Activated CD8-positive, alpha-beta T cell treated with anti-CD3 and anti-CD28 coated beads for 36 hours (primary cell): ENCODE measurements at places on chromosomes 1 and 21.

DNA sequence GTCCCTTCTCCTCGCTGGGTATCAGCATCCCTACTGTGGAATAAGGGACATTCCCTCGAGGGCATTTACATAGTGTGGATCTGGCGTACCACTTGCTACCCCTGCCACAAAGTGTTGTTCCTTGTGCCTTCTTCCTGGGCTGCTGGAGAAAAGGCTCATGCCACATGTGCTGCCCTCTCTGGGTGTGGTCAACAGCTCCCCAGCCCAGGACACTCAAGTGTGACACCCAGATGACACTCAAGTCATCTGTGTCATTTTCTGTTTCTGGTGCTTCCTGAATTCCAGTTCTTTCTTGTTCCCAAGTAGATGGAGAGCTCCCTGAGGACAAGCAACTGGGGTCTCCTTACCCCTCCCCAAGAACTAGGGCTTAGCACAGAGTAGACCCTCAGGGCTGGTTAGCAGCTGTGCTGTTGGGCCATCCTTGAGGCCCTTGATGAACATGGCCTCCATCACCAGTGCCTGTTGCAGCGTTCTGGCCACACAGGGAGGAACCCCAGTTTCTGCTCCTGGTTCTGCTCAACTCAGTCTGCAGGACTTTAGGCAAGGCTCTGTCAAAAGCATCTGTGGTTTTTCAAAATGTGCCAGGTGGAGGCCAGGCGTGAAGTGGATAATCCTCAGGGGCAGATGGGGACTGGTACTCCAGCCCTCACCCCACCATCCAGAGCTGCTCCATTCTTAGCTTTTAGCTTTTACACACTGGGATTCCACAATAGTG, 49.0 kb upstream of the CLIC4 start:
- H3K4me3 ChIP-seq = no peak overlapping the region
- no peaks in the 10 kb centered on the region for H3K4me1 ChIP-seq
- no peaks in the 10 kb centered on the region for H3K36me3 ChIP-seq
- H3K27ac ChIP-seq = no peak overlapping the region
- H3K27me3 ChIP-seq = no peaks in the 10 kb centered on the region
- DNase-seq = no peak

DNA sequence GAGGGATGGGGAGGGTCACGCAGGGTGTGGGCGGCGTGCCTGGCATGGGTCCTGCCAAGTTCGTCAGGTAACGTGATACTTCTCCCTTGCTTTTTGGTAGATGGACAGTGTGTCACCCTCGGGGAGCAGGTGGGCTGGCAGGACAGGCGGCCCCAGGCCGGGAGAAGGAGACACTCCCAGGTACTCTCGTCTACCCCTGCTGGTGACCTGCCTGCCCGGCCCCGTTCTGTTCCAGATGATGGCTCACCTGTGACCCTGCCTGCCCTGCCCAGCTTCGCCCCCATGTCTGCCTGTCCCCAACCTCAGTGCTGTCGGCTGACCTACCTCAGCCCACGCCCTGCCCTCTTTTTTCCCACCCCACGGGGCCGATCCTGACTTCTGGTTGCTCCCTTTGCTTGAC, 144.7 kb downstream of the PCBP3 start:
- H3K36me3 ChIP-seq = no peaks in the 10 kb centered on the region
- H3K4me1 ChIP-seq = no peaks in the 10 kb centered on the region
- DNase-seq = no peak
- H3K27me3 ChIP-seq = no peaks in the 10 kb centered on the region
- H3K4me3 ChIP-seq = no peak overlapping the region

GRCh38 chr1:185907246-185907645, 173.1 kb downstream of the HMCN1 start:
- H3K4me1 ChIP-seq = no peaks in the 10 kb centered on the region
- no peaks in the 10 kb centered on the region for H3K36me3 ChIP-seq
- H3K27ac ChIP-seq = no peak overlapping the region
- H3K27me3 ChIP-seq = no peaks in the 10 kb centered on the region
- no peak for DNase-seq

DNA sequence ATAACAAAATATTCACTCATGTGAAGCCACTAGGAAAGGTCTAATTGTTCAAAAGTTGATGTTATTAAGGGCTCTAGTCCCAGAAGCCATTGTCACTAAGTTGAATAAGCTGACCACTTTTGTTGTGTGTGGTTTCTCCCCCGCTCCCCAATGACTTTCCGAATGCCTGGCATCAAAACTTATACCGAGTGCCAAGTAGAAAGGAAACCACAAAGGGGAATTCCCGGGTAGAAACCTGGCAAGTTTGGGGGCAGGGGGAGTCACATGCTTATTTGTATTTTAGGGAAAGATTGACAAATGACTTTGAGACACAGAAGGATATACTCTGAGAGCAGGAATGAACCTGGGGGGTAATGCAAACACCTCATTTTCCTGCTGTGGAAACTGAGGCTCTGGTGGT, 154.1 kb downstream of the TGFBR3 start:
- H3K4me1 ChIP-seq = peaks cover 41% of the 10 kb centered on the region
- H3K4me3 ChIP-seq = peak overlapping the region; percentile 26
- peak overlapping the region; percentile 59 for H3K27ac ChIP-seq
- H3K27me3 ChIP-seq = no peaks in the 10 kb centered on the region
- peak; percentile 79 for DNase-seq
- H3K36me3 ChIP-seq = peaks cover 3% of the 10 kb centered on the region

DNA sequence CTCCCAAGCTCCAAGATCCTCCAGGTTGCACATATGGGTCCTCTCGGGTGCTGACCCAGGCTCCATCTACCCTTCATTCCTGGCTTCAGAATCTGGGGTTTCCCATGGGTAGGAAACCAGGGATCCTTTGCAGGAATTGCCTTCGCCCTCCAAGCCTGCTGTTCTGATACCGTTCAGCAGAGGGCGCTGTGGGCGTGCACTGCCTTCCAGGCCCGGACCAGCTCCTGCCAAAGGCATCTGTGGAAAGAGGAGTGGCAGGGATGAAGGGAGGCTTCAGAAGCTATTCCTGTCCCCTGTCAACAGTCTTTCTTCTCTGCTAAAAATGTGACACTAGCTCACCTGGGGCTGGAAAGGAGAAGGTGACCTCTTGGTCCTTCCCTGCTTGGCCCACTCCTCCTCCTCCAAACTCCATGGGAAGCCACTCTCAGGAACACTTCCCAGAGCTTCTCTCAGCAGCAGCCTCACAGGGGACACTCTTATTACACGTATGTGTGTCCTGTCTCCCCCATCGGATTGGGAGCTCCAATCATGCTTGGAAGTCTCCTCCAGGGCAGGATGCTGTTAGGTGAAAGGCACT, 71.2 kb downstream of the VWA5B1 start:
- no peak overlapping the region for H3K4me3 ChIP-seq
- peaks cover 12% of the 10 kb centered on the region for H3K4me1 ChIP-seq
- peak; percentile 47 for DNase-seq
- no peaks in the 10 kb centered on the region for H3K36me3 ChIP-seq

DNA sequence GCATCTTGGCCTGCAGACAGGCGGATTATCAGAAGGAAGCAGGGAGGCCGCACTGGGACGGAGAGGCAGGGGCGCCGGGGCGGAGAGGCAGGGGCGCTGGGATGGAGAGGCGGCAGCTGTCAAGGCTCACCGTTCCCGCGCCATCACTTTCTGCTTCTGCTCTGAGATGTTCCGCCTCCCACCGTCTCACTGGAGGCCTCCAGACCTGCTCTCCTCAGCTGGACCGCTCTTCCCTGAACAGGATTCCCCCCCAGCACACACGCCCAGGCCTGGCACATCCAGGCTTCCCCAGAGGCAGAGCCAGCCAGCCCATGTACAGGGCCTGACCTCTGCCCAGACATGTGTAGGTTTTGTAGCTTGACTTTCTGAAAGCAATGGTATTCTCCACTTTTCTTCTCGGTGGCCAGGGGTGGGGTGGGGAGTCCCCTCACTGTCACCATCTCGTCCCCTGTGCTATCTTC, 84.1 kb downstream of the RIPK4 start:
- H3K36me3 ChIP-seq = no peaks in the 10 kb centered on the region
- no peak overlapping the region for H3K4me3 ChIP-seq
- no peak overlapping the region for H3K27ac ChIP-seq
- no peak for DNase-seq

GRCh38 chr21:34143685-34144182, 70.4 kb downstream of the MRPS6 start:
- H3K4me3 ChIP-seq = no peak overlapping the region
- H3K36me3 ChIP-seq = peaks cover 70% of the 10 kb centered on the region
- no peak for DNase-seq
- H3K4me1 ChIP-seq = peaks cover 20% of the 10 kb centered on the region
- no peak overlapping the region for H3K27ac ChIP-seq

- H3K27me3 ChIP-seq = no peaks in the 10 kb centered on the region
- H3K4me3 ChIP-seq = no peak overlapping the region
- H3K4me1 ChIP-seq = no peaks in the 10 kb centered on the region
- H3K27ac ChIP-seq = no peak overlapping the region
These were observed 307.3 kb downstream of the PTPRU start for GRCh38 chr1:29543586-29543985.

- no peak overlapping the region for H3K4me3 ChIP-seq
- peak; percentile 58 for DNase-seq
- peaks cover 20% of the 10 kb centered on the region for H3K4me1 ChIP-seq
These were observed 106.5 kb downstream of the HLCS start for GRCh38 chr21:36859744-36860501.

GRCh38 chr21:42844411-42845113, 34.8 kb downstream of the WDR4 start:
- H3K4me3 ChIP-seq = no peak overlapping the region
- no peaks in the 10 kb centered on the region for H3K27me3 ChIP-seq
- H3K4me1 ChIP-seq = peaks cover 8% of the 10 kb centered on the region
- DNase-seq = no peak
- H3K36me3 ChIP-seq = peaks cover 53% of the 10 kb centered on the region
- no peak overlapping the region for H3K27ac ChIP-seq

- no peaks in the 10 kb centered on the region for H3K4me1 ChIP-seq
- no peak for DNase-seq
- no peaks in the 10 kb centered on the region for H3K27me3 ChIP-seq
- no peak overlapping the region for H3K27ac ChIP-seq
These were observed 38.8 kb downstream of the PARP1 start for GRCh38 chr1:226369110-226369509.

DNA sequence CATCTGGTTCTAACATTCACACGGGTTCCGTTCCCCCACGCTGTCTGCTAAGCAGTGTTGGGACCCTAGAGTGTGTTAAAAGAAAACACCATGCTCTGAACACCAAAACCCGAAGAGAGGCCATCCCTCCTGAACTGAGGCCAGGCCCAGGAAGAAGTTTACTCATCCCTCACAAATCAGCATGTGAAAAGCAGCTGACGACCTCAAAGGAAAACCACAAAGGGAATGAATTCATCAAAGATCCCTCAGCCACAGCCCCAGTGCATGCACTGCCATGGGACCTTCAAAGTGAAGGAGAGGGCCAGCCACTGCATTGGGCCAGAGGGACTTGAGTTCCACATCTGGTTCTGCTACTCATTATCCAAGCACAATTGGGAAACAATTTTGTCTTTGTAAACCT, 7.0 kb upstream of the PSEN2 start:
- peaks cover 7% of the 10 kb centered on the region for H3K27me3 ChIP-seq
- DNase-seq = no peak
- peaks cover 11% of the 10 kb centered on the region for H3K4me1 ChIP-seq
- no peak overlapping the region for H3K27ac ChIP-seq

- peaks cover 2% of the 10 kb centered on the region for H3K27me3 ChIP-seq
- no peak for DNase-seq
- no peaks in the 10 kb centered on the region for H3K36me3 ChIP-seq
- peaks cover 30% of the 10 kb centered on the region for H3K4me1 ChIP-seq
- H3K27ac ChIP-seq = no peak overlapping the region
These were observed 31.3 kb upstream of the LRIG2 start for GRCh38 chr1:113041569-113042284.

GRCh38 chr1:39046613-39047210, 20.6 kb downstream of the NDUFS5 start:
- peaks cover 7% of the 10 kb centered on the region for H3K36me3 ChIP-seq
- DNase-seq = no peak
- no peak overlapping the region for H3K27ac ChIP-seq
- no peaks in the 10 kb centered on the region for H3K27me3 ChIP-seq

DNA sequence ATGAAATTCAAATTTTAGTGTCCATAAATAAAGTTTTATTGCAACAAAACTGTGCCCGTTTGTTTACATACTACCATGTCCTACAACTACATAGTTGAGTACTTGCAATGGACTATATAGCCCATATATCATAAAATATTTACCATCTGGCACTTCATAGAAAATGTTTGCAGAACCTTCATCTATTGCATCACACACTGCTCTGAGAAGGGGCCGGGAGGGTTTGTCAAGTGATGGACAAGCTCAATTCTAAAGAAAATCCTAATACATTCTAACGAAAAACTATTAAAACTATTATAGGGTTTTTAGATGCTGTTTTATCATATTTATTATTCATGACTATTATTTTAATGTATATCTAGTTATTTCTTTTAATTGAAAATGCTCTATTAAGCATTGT, 35.9 kb downstream of the RGSL1 start:
- H3K36me3 ChIP-seq = no peaks in the 10 kb centered on the region
- peaks cover 6% of the 10 kb centered on the region for H3K27me3 ChIP-seq
- H3K27ac ChIP-seq = no peak overlapping the region

GRCh38 chr1:167168424-167168823, 52.3 kb upstream of the POU2F1 start:
- no peak overlapping the region for H3K27ac ChIP-seq
- H3K27me3 ChIP-seq = peaks cover 15% of the 10 kb centered on the region
- no peak for DNase-seq
- no peak overlapping the region for H3K4me3 ChIP-seq

GRCh38 chr1:42993502-42994136, 35.0 kb upstream of the SLC2A1 start:
- H3K27ac ChIP-seq = no peak overlapping the region
- H3K27me3 ChIP-seq = no peaks in the 10 kb centered on the region
- DNase-seq = no peak
- H3K4me1 ChIP-seq = no peaks in the 10 kb centered on the region

DNA sequence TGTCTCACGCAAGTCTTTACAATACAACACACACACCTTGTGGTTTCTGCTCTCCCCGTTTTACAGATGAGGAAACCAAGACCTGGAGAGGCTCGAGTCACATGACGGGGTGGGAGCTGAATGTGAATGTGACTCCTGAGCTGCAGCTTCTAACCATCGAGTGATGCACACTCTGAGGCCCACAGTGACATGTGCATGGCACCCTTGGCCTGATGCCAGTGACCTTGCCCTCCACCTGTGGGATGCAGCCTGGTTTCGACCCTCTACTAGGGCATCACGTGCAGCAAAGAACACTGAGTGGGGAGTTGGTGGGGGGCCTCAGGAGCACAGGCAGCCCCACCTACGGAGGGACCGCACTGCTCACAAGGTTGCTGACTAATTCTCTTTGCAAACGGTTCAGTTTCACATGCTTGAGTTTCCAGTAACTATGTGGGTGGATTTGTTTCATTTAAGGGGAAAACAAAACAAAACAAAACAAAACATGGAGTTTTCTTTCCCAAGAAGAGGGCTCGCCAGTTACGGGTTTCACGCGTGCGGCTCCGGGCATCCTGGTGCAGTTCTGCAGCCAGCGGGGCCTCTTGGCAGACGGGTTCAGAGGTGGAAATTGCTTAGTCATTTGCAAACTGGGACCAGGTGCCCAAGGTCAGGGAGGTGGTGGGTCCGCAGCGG, 22.9 kb downstream of the SPSB1 start:
- peaks cover 1% of the 10 kb centered on the region for H3K27me3 ChIP-seq
- DNase-seq = peak; percentile 78
- no peaks in the 10 kb centered on the region for H3K36me3 ChIP-seq
- H3K4me1 ChIP-seq = peaks cover 37% of the 10 kb centered on the region
- peak overlapping the region; percentile 73 for H3K27ac ChIP-seq
